ENCODE measurements at places on chromosomes 16 and 17. TPM values are rescaled to one million over a fixed set of nuclear protein-coding genes. Genes with fewer than 3 reads are reported as not detected.

DNA sequence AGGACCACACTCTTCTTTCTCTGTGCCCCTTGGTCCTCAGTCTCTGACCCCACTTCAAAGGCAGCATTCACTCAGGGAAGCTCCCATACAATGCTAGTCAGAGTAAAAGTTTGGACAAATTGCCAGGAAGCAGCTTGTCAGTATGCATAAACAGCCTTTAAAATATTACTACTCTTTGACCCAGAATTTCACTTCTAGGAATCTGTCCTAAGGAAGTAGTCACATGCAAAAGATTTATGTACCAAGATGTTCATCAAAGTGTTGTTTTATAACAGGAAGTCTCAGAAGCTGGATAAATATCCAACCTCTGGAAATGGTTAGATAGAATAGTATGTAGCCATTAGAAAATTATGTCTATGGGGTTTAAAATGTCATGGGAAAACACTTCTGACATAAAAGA lies 31.0 kb downstream of the MAPT start:
- no peaks in the 10 kb centered on the region for H3K36me3 ChIP-seq
- H3K27me3 ChIP-seq: no peaks in the 10 kb centered on the region
- H3K4me3 ChIP-seq: no peak overlapping the region
- H3K4me1 ChIP-seq: no peaks in the 10 kb centered on the region
- H3K27ac ChIP-seq: no peak overlapping the region

DNA sequence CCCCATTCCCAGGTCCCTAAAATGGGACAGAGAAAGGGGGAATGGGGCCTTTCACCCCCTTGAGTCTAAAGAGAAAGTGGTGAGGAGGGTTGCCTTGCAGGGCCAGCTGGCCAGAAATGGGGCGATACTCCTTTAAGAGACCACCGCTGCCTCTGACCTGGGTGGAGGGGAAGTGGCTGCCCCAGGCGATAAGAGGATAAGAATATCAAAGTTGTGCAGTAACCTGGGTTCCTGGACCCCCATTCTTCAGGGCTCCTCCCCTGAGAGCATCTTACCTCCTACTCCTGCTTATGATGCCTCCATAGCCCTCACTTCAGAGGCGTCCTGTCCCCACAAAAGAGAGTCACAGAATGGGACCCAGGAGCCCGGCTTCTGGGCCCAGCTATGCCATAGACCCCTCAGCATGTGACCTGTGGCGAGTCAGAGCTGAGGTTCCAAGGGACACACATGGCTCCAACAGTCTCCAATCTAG lies 5.2 kb upstream of the TSPOAP1 start:
- H3K4me1 ChIP-seq: no peaks in the 10 kb centered on the region
- no peaks in the 10 kb centered on the region for H3K36me3 ChIP-seq
- no peak overlapping the region for H3K4me3 ChIP-seq
- H3K27ac ChIP-seq: no peak overlapping the region

GRCh38 chr17:68433911-68434508 lies 23.3 kb downstream of the WIPI1 start:
- no peak for DNase-seq
- H3K4me1 ChIP-seq: no peaks in the 10 kb centered on the region
- no peak overlapping the region for H3K4me3 ChIP-seq

DNA sequence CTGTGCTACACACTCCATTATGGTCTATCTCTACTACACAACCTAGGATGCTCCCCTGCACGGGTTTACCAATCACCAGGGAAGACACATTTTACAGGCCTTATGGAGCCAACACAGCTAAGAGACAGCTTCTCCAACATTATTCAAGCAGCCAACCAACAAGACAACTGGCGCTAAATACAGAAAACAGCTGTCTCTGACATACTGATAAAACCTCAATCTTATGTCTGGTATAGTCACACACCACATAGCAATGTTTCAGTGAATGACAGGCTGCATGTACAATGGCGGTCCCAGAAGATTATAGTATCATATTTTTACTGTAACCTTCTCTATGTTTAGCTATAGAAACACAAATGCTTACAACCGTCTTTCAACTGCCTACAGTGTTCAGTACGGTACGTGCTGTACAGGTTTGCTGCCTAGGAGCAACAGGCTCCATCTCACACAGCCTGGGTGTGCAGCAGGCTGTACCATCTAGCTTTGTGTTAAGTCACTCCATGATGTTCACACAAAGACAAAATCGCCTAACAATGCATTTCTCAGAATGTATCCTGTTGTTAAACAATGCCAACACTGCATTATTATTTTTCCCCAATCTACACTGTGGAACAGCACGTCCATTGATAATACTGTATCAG lies 10.9 kb downstream of the USP22 start:
- no peaks in the 10 kb centered on the region for H3K27me3 ChIP-seq
- peaks cover 38% of the 10 kb centered on the region for H3K4me1 ChIP-seq
- H3K27ac ChIP-seq: no peak overlapping the region
- no peak for DNase-seq
- peaks cover 3% of the 10 kb centered on the region for H3K36me3 ChIP-seq

- no peak for DNase-seq
- H3K27ac ChIP-seq: no peak overlapping the region
- no peaks in the 10 kb centered on the region for H3K36me3 ChIP-seq
- H3K27me3 ChIP-seq: no peaks in the 10 kb centered on the region
- H3K4me1 ChIP-seq: no peaks in the 10 kb centered on the region
Measured at GRCh38 chr16:53953336-53953735, 249.4 kb downstream of the FTO start.

DNA sequence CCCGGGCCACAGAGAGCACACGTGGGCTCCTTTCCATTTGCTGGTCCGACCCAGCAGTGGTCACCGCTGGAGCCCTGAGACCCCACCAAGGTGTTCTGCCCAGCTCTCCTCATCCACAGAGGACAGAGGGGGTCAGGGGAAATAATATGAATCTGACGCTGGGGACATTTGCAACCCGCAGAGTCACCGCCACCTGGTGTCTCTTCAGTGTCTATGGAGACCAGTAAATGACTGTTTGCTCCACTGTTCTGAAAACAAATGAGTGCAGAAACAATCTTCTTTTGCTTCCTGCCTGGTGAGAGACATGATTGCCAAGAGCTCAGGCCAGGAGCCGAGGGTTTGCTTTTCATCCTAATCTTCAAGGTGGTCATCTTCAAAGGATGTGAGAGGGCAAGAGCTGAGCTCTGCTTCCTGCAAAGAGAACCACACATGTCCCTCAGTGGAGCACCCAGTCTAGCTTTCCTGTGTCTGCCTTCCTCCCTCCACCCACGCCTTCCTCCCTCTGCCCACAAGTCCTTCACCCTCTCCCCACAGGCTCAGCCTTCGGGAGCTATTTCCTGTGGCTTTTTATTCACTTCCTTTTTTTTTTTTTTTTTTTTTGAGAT lies 14.7 kb upstream of the KLHDC4 start:
- no peaks in the 10 kb centered on the region for H3K27me3 ChIP-seq
- no peaks in the 10 kb centered on the region for H3K36me3 ChIP-seq
- H3K27ac ChIP-seq: peak overlapping the region; percentile 91
- H3K4me1 ChIP-seq: peaks cover 9% of the 10 kb centered on the region
- no peak for DNase-seq

DNA sequence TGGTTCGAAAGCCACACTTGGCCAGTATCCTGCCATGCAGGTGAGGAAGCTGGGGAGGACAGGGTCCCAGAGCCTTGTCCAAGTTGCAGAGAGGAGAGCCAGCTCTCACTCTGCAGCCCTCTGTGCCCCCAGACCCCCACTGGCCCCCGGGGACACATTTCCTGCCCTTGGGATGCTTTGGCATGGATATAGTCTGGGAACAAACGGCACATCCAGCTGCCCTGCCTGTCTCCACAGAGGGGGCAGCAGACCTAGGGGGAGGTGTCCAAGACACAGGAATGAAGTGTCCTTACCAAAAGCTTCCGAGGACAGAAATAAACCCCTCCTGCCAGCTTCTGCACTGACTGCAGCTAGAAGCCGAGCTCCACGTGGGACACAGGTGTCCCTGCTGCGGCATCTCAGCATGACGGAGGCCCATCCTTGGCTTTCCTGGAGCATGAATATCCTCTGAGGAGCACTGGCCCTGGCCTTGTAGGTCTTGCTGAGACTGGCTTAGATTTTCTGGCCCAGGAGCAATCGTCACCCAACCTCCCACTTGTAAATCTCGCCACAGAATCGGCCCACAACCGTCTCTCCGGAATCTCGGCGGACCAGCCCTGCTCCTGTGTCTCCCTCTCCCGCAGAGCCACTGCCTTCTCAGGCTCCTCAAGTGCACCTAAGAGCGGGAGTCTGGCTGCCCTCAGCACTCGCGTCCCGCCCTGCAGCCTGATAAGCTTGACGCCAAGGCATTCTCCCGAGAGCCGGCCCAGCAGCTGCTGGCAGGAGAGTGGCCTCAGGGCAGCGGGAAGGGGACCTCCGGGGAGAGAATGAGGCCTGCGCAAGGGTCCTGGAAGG lies 1.1 kb upstream of the CAPN15 start:
- DNase-seq: no peak
- H3K4me1 ChIP-seq: peaks cover 42% of the 10 kb centered on the region
- H3K27ac ChIP-seq: peak overlapping the region; percentile 95
- peak overlapping the region; percentile 82 for H3K4me3 ChIP-seq
- no peaks in the 10 kb centered on the region for H3K36me3 ChIP-seq

GRCh38 chr17:17314501-17315071 lies 11.4 kb downstream of the NT5M start:
- no peak overlapping the region for H3K27ac ChIP-seq
- H3K27me3 ChIP-seq: no peaks in the 10 kb centered on the region
- no peaks in the 10 kb centered on the region for H3K4me1 ChIP-seq
- no peak overlapping the region for H3K4me3 ChIP-seq
- H3K36me3 ChIP-seq: no peaks in the 10 kb centered on the region

- no peak overlapping the region for H3K4me3 ChIP-seq
- H3K36me3 ChIP-seq: no peaks in the 10 kb centered on the region
- H3K27ac ChIP-seq: no peak overlapping the region
- DNase-seq: no peak
Measured at GRCh38 chr17:12918142-12918541, 99.7 kb downstream of the ELAC2 start.

DNA sequence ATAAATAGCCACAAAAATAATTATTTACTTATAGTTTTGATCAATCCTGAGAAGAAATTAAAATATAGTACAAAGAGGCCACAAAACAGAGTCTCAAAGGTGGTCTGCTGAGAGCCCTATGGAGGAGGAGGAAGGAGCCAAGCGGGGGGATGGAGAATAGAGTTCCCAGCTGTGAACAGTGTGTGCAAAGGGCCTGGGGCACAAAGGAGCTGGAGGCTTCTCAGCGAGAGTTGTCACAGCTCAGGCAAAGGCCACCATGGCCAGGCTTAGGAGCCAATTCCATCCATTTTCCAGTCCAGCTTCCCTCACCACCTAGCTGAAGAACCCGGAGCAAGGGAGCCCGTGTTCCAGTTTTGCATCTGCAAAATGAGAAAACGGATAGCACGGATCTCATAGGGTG lies 5.4 kb upstream of the ZNF423 start:
- no peaks in the 10 kb centered on the region for H3K36me3 ChIP-seq
- no peak for DNase-seq
- H3K4me1 ChIP-seq: no peaks in the 10 kb centered on the region
- no peaks in the 10 kb centered on the region for H3K27me3 ChIP-seq
- H3K4me3 ChIP-seq: no peak overlapping the region
- no peak overlapping the region for H3K27ac ChIP-seq

- H3K4me3 ChIP-seq: no peak overlapping the region
- H3K36me3 ChIP-seq: no peaks in the 10 kb centered on the region
- H3K27ac ChIP-seq: no peak overlapping the region
- no peaks in the 10 kb centered on the region for H3K4me1 ChIP-seq
- no peaks in the 10 kb centered on the region for H3K27me3 ChIP-seq
Measured at GRCh38 chr17:19485800-19486340, 47.8 kb upstream of the SLC47A1 start.

- H3K36me3 ChIP-seq: no peaks in the 10 kb centered on the region
- DNase-seq: peak; percentile 28
- no peaks in the 10 kb centered on the region for H3K27me3 ChIP-seq
- H3K27ac ChIP-seq: no peak overlapping the region
- H3K4me3 ChIP-seq: no peak overlapping the region
Measured at GRCh38 chr16:66382171-66382965, 15.9 kb downstream of the CDH5 start.

GRCh38 chr17:48596000-48596734 lies 2.6 kb upstream of the HOXB5 start:
- peak overlapping the region; percentile 99 for H3K4me3 ChIP-seq

DNA sequence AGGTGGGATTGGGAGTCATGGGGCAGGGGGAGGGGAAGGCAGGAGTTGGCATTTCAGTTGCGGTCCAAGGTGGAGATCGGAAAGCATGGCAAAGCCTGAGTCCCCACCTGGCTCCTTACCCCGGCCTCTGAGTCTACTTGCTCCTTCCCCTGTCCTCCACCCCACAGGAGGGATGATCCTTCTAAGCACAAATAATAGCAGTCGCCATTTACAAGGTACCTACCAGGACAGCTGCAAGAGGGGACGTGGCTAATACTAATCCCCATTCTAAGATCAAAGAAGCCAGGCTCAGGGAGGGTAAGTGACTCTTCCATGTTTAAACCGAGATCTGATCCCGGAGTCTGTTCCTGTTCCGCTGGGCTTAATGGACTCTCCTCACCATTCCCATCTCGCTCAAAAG lies 396.3 kb downstream of the SLC39A11 start:
- no peaks in the 10 kb centered on the region for H3K27me3 ChIP-seq
- peak overlapping the region; percentile 96 for H3K27ac ChIP-seq
- H3K4me3 ChIP-seq: no peak overlapping the region
- peaks cover 52% of the 10 kb centered on the region for H3K4me1 ChIP-seq

DNA sequence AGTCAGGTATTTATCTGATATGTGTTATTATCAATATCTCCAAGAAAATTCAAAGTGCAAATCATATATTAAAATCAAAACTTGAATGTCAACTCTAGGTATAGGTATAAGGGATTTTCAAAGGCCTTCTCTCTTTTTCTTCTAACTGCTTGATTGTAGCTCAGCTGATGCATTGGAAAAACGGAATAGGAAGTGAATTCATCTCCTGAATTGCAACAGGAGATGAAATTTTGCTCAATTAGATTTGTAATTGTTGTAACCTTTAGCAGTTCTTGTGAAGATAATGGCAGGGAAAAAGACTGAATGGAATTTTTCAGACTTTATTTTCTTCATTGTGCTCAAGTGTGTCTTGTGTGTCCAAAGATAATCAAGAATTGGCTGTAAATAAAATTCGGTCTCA lies 190.2 kb upstream of the KCNJ16 start:
- H3K4me3 ChIP-seq: no peak overlapping the region
- DNase-seq: no peak

- peaks cover 44% of the 10 kb centered on the region for H3K27me3 ChIP-seq
- no peak overlapping the region for H3K4me3 ChIP-seq
- no peaks in the 10 kb centered on the region for H3K36me3 ChIP-seq
- DNase-seq: no peak
- no peak overlapping the region for H3K27ac ChIP-seq
Measured at GRCh38 chr17:77952368-77952767, 6.1 kb upstream of the TNRC6C start.

GRCh38 chr17:72421128-72422092 lies 300.6 kb downstream of the SOX9 start:
- peak; percentile 82 for DNase-seq
- peak overlapping the region; percentile 13 for H3K4me3 ChIP-seq
- peak overlapping the region; percentile 92 for H3K27ac ChIP-seq
- H3K36me3 ChIP-seq: peaks cover 9% of the 10 kb centered on the region
- H3K4me1 ChIP-seq: peaks cover 69% of the 10 kb centered on the region

GRCh38 chr17:80871341-80871740 lies 120.3 kb upstream of the CHMP6 start:
- H3K27me3 ChIP-seq: no peaks in the 10 kb centered on the region
- H3K4me1 ChIP-seq: 0 out of 2 replicates have a peak, but pooled peaks cover 2% of the 10 kb centered on the region

EXOC7 gene
- total RNA-seq: 190 TPM

ANKFY1 gene
- 38.6 TPM for total RNA-seq

NKD1 gene
- total RNA-seq: 0.18 TPM

SLC2A4 gene
- total RNA-seq: 0.31 TPM

WNT3 gene
- 3.4 TPM for total RNA-seq

PRSS27 gene
- total RNA-seq: 3.3 TPM

NT5C gene
- 63.4 TPM for total RNA-seq

RBFOX1 gene
- not detected for total RNA-seq

CCL8 gene
- total RNA-seq: not detected

C17orf107 gene
- total RNA-seq: 2.4 TPM

DNAH17 gene
- 0.18 TPM for total RNA-seq

TLCD1 gene
- total RNA-seq: 55.7 TPM
